GM23338 (cell line): ENCODE measurements at places on chromosomes 1 and 21.
A peak's percentile ranks its signal among the peaks of the same experiment; 100 is the strongest.

- peak; percentile 85 for DNase-seq
Measured at GRCh38 chr1:235093013-235093695, 35.5 kb downstream of the TOMM20 start.

- no peak for DNase-seq
Measured at GRCh38 chr1:161080441-161081405, 8.6 kb downstream of the NECTIN4 start.

- DNase-seq, result no peak
Measured at GRCh38 chr1:225712391-225712790, 59.5 kb upstream of the ENAH start.

GRCh38 chr1:195867638-195868037, 740.6 kb downstream of the KCNT2 start:
- no peak for DNase-seq

DNA sequence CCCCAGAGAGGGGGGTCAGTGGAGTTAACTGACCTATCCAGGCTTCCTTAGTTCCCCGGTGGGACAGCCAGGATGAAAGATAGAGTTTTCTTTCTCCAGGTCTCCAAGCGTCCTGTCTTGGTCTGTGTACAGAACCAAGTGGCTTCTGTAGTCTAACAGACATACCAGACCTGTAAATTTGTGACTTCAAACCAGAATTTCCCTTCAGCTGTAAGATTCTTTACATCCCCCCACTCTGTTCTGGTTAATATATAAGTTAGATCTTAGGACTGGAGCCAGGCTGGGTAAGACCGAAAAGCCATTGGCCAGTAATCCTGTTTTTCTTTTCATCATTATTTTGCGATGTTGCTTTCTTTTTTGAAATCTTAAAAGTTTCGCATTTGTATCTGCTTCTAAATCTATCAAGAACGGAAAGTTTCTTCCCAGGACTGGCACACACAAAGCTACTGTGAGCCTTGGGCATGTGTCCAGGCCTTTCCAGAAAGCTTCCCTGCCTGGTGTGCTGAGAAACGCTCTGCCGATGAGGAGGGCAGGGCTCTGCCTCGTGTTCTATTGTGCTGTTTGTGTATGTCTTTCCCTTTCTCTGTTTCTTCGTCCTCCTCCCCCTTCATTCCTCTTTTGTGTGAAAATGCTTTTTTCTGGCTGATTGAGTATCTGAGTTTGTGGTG, 72.3 kb downstream of the RGL1 start:
- no peak for DNase-seq

GRCh38 chr1:41401899-41402298, 40.7 kb downstream of the FOXO6 start:
- no peak for DNase-seq
